Right lung (tissue), 10 donors: ENCODE measurements at places on chromosomes 4 and X. TPM values are rescaled to one million over a fixed set of nuclear protein-coding genes. Genes with fewer than 3 reads are reported as not detected.
A peak's percentile ranks its signal among the peaks of the same experiment; 100 is the strongest.

GRCh38 chr4:74934016-74934831 lies 1.3 kb downstream of the PARM1 start:
- DNase-seq: peak; percentile 15

DNA sequence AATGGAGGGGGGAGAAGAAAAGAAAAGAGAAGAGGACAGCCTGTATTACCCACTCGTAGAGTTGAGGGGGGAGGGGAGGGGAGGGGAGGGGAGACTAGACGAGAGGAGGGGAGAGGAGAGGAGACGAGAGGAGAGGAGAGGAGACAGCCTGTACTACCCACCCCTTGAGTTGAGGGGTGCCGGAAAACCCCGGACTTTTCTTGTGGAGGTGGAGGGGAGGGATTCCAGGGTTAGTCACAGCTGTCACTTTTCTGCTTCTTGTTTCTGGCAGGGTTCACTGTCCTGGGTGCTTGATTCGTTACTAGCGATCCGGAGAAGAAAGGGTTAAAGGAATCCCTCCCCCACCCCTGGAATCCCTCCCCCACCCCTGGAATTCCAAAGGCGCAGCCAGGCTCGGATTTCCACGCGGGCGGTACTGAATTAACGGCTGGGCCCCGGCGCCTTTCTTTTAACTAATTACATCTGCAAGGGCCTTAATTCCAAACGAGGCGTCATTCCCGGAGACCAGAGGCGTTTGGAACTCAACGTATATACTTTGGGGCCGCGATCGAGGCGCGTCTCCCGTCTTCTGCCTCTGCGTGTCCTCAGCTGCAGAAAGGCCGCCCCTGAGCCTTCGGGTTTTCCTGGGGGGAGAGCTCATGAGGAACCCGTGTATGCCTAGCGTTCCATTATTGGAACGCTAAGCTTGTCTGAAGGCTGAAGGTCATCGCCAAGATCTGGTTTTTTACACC lies 20.1 kb upstream of the CSF2RA start:
- no peak for DNase-seq

DNA sequence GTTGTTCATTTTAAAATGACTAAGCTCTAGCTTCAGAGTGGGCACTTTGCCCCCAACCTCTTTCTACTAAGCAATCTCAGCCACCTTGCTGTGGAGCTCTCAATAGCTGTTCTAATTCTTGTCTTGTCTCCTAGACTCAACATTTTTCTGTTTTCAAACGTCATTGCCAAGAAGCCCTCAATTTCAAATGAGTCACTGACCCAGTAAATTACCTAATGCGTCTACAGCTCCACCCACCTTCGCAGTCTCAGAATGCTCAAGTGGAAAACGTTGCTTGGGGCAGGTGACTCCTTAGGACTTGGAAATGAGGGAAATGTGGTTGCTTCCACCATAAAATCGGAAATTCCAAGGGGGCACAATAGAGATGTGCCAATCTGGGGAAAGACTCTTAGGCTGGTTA lies 59.0 kb downstream of the ING2 start:
- no peak for DNase-seq

- no peak for DNase-seq
Measured at GRCh38 chr4:38266616-38267015, 306.4 kb downstream of the PTTG2 start.

DNA sequence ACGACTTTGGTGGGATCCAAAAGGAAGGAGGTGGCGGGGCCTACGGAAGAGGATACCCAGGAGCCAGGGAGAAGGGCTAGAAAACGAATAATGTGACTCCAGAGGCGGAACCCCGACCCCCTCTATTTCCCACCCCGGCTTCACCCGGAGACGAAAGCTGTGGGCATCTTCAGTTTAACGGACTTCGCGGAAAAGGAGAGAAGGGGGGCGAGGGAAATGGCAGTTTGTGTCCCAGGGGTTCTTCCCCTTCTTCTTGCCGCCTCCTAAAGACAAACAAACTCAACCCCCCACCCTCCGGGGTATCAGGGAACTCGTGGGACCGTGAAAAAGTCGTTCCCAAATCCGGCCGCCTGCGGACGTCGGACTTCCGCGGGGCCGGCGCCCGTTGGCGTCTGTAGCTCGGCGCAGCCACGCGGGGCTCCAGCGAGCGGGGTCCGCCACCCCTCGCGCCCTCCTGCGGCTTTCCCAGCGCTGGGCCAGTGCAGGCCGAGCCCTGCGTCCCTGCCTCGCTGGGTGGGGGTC lies 3.6 kb upstream of the LEF1 start:
- DNase-seq: peak; percentile 55

- no peak for DNase-seq
Measured at GRCh38 chr4:53421791-53422190, 44.4 kb downstream of the FIP1L1 start.

- no peak for DNase-seq
Measured at GRCh38 chr4:188132232-188132631, 7.0 kb upstream of the TRIML1 start.

GRCh38 chr4:185307136-185307950 lies 88.4 kb downstream of the LRP2BP start:
- DNase-seq: no peak

- no peak for DNase-seq
Measured at GRCh38 chr4:188198982-188199792, 59.9 kb downstream of the TRIML1 start.

DNA sequence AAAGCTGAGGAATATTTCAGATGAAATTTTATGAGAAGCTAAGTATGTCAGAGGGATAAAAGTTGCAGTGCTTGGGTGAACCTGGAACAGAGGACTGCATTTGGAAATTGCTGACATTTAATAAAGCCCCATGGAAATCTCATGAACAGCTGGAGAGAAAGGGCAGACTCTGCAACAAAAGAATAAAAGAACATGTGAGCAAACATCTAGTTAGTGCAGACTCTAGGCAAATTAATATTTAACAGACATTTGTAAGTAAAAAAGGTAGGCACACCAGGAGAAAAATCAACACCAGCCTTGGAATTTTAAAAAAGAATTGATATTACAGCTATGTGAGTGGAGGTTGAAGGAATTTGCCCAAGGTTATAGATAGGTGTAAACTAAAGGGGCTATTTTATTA lies 114.6 kb upstream of the PUDP start:
- DNase-seq: no peak

- DNase-seq: no peak
Measured at GRCh38 chrX:125627676-125628075, 308.0 kb downstream of the TEX13C start.

DNA sequence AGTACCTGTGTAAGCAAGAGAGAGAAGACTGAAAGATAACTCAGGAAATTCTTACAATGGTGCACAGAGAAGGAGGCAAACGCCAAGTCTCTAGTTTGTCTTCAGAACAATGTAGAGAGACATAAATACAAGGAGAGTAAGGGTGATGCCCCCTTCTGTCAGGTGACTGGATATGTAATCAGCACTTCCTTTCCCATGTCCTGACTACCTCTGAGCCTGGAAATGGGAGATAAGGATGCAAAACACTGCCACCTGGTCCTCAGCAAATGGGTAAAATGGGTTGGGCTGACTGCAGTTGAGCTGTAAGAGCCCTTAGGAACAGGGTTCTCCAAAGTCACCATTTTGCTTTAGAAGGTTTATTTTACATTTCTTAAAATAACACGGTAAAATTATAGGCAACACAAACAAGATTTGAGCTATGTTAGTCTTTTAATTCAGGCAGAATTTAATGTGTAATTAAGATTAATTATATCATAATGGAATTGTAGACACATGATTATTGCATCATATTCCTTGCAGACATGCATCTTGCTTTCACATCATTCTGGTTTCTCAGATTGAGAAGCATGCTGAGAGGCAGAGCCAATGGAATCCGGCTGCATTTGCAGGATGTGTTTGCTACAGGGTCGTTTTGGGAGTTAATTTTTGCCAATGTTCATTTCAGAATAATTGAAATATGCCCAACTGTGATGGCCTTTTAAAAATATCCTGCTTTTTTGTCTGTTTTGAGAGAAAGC lies 37.2 kb upstream of the ARX start:
- DNase-seq: no peak

GRCh38 chrX:104098151-104098808 lies 14.0 kb upstream of the ZCCHC18 start:
- DNase-seq: peak; percentile 14

DNA sequence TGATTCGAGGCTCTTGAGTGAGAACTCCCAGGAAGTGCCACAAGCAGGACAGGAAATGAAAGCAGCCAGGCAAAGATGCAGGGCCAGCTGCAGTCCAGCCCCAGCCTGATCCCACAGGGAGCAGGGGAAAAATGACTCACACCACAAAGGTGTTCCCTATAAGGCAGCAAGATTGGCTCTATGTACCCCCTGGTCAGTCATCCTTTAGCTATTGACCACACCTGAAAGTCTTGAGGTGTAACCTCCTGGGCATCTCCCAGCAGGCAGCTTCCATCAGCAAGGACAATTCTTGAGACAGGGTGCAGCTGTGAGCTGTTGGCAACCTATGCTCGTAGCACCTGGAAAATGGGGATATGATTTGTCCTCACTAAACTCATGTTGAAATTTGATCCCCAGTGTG lies 27.9 kb upstream of the EXOC1L start:
- DNase-seq: no peak

DNA sequence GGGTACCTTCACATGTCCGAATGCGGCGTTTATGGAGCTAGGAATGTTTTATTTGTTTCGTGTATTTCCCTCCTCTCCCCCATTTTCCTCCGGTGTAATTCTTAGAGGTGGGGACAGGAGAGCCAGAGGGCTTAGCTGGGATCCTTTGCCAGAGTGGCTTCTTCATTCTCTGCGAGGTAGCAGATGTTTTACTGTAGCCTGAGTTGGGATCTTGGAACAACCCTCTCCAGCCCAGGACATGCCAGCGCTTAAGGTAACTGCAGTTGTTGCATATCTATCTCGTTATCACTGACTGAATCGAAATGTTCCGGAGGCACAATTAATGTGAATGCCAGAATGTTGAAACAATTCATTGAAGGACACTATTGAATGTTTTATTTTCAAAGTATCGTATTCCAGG lies 59.0 kb upstream of the DYNLT3 start:
- no peak for DNase-seq

DNA sequence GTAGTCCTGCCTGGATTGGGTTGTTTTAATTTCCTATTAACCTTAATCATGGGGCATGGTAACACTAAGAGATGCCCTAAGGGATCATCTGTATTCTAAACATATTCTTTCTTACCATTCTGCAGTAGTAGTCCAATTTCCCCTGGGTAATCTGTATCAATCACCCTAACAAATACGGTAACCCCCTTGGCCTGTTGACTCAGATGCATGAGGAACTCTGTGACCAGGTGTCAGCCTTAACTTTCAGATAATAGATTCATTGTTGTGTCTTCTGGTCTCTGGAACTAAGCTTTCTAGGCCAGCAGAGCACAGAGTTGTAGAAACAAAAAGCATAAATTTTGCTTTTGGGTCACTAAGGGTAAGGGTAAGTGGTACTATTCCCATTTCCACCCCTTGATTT lies 13.1 kb upstream of the BANK1 start:
- no peak for DNase-seq

DNA sequence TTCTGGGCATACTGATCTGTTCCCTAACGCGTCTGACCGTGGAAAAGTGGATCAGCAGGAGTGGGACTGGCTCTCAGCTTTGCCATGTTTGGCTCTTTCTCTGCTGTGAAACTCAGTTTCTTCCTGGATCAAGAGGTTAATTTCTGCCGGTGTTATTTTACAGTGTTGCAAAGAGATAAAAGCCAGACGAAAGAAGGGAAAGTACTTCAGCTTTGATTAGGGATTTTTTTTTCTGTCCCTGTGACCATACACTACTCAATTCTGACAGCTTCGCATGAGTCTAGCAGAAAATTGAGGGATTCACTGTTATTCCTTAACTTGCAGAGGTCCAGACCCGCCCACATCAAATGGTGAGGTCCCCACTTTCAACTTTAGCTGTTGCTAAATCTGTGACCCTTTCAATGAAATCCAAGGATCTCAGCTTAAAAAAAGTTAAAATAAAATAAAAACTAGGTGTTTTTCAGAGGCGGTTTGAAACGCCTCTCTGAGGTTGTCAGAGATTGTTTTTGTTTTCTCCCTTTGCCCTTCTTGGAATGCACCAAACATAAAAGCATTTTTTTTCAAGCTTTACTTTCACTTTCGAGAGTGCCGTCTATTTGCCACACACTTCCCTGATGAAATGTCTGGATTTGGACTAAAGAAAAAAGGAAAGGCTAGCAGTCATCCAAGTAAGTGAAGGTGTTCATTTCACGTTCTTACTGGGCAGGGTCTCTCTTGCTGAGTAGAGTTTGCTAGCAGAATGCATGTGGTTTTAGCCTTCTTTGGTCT lies at the start of gene TLR3:
TSS of gene TLR3 (plus strand) at position 576 of the 768 bp plus-strand sequence. CDS start 7,464 bp downstream, outside the sequence.
- peak; percentile 53 for DNase-seq

DNA sequence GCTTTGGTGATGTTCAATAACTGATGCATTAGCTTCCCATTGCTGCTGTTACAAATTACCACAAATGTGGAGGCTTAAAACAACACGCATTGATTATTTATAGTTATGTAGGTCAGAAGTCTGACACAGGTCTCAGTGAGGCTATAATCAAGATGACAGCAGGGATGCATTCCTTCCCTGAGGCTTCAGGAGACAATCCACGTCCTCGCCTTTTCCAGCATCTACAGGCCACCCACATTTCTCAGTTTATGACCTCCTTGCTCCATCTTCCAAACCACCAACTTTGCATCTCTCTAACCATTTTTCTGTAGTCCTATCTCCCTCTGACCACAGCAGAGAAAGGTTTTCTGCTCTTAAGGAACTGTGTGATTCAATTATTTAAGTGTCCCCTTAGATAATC lies 92.5 kb downstream of the GASK1B start:
- DNase-seq: no peak

DNA sequence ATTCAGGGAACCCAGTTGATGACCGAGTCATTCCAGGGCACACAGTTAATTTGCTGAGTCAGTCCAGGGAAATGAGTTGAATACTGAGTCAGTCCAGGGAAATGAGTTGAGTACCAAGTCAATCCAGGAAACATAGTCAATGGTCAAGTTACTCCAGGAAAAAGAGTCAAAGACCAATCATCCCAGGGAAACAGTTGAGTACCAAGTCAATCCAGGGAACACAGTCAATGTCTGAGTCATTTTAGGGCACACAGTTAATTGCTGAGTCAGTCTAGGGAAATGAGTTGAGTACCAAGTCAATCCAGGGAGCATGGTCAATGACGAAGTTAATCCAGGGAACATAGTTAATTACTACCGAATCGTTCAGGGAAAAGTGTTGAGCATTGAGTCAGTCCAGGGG lies 754.4 kb downstream of the NLGN4X start:
- no peak for DNase-seq

MBTPS2 gene
- polyA plus RNA-seq: 24.9 TPM

JADE3 gene
- 17.9 TPM for polyA plus RNA-seq

PDCL2 gene
- polyA plus RNA-seq: not detected

TAPT1 gene
- polyA plus RNA-seq: 55.7 TPM

SPANXB1 gene
- polyA plus RNA-seq: not detected

HPGDS gene
- polyA plus RNA-seq: 7.2 TPM

NEXMIF gene
- 0.16 TPM for polyA plus RNA-seq
